ENCODE measurements at places on chromosomes 16 and 17.

- DNase-seq = no peak
Observed at GRCh38 chr17:66949501-66949900, 15.0 kb upstream of the CACNG4 start.

GRCh38 chr17:69609473-69610305, 195.2 kb downstream of the MAP2K6 start:
- DNase-seq = no peak

GRCh38 chr17:15900871-15901270, 44.1 kb upstream of the ADORA2B start:
- DNase-seq = no peak

- no peak for DNase-seq
Observed at GRCh38 chr17:21425736-21426135, 49.6 kb downstream of the KCNJ12 start.

DNA sequence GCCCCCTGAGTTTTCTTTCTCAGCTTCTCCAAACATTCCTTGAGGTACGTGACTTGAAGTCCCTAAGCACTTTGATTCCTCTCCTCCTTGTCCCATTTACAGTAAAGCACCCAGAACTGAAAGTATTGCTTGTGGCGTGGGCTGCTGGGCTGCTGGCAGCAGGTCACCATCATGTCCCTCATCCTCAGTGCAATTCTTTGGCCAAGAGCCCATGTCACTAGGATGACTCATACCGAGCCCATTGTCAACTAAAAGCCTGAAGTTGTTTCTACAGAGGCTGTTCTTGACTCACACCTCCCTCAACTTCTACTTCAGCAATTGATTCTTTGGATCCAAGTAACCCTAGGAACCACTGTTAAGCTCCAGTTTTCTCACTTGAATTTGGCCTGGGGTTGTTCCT, 54.3 kb downstream of the KPNA2 start:
- DNase-seq = no peak

DNA sequence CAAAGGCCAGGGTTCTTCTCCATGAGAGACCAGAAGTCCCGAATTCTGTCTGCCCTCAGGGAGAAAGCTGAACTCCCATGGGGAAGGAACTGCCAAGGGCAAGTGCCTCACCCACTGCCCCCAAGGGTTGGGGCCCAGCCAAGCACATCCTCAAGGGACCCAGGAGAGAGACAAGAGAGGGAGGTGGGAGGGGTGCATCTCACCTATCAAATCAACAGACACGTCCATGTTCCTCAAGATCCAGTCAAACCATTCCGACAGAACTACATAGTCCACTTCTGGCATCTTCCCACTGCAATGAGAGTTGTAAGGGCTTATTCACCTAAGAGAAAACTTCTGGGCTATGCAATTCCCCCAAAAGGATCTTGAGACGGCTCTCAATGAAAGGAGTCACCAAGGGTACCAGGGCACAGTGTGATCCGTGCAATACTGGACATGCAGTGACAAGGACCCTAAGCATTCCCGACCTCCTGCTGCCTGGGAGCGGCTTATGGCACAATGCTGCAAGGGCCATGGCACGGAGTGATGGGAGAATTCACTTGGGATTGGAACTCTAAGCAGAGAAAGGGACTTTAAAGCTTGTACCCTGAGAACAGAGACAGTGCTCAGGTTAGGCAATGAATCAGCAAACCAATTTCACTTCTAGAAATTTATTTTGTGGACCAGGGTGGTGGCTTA, 32.2 kb downstream of the TK2 start:
- no peak for DNase-seq

GRCh38 chr16:29674188-29674587, 4.8 kb upstream of the QPRT start:
- no peak for DNase-seq

- no peak for DNase-seq
Observed at GRCh38 chr17:57512258-57512657, 232.8 kb downstream of the CCDC182 start.

DNA sequence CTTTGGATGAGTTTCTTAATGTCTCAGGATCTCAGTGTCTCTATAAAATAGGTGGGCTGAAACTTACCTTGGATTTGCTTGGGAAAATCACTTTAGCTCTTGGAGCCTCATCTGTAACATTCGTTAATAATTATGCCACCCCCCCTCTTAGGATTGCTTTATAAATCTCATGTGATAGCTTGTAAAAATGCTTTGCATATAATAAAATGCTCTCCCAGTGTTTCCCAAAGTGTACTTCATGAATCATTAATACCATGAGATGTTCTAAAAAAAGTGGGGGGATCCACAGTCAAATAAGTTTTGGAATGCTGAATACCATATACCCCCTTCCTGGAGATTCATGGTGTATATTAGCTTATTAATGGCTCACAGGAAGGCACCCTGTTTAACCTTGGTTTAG, 5.2 kb downstream of the KRT39 start:
- no peak for DNase-seq

DNA sequence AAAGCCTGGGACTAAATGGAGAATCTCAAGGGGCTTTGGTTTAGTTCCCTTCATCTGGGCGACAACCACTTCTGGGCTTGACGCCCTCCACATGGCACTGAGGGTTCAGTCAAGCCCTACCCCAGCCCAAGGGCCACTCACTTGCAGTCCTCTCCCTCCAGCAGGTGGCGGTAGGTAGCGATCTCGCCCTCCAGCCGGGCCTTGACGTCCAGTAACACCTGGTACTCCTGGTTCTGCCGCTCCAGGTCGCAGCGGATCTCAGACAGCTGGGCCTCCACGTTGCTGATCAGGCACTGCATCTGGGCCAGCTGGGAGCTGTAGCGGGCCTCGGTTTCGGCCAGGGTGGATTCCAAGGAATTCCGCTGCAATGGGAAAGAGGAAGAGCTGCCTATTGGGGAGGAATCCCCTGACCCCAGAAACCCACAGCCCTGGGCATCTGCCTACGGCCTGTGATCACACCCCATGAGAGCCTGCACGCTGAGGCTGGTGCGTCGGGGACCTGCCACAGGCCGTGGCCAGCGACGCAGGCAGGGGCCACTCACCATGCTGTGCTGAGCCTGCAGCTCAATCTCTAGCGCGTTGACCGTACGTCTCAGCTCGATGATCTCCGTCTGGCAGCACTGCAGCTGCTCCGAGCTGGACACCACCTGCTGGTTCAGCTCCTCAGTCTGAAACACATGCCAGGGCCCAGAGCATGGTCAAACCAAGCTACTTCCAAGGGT, 2.7 kb downstream of the KRT36 start:
- peak; percentile 25 for DNase-seq

DNA sequence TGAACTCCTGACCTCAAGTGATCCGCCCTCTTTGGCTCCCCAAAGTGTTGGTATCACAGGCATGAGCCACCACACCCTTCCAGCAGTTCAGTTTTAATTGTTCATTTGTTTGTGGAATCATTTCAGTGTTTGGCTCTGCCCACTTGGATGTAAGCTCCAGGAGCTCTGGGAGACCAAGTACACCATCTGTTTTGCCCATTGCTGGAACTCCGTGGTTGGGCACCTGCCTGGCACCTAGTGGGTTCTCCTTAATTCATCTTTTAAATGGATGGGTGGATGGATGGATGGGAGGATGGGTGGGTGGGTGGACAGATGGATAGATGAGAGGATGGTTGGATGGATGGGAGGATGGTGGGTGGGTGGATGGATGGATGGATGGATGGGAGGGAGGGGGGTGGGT, 953 bp upstream of the NECAB2 start:
- no peak for DNase-seq

- peak; percentile 56 for DNase-seq
Observed at GRCh38 chr16:84084570-84085270, 32.0 kb downstream of the MBTPS1 start.

GRCh38 chr17:81553616-81554181, 1.5 kb upstream of the FAAP100 start:
- no peak for DNase-seq

DNA sequence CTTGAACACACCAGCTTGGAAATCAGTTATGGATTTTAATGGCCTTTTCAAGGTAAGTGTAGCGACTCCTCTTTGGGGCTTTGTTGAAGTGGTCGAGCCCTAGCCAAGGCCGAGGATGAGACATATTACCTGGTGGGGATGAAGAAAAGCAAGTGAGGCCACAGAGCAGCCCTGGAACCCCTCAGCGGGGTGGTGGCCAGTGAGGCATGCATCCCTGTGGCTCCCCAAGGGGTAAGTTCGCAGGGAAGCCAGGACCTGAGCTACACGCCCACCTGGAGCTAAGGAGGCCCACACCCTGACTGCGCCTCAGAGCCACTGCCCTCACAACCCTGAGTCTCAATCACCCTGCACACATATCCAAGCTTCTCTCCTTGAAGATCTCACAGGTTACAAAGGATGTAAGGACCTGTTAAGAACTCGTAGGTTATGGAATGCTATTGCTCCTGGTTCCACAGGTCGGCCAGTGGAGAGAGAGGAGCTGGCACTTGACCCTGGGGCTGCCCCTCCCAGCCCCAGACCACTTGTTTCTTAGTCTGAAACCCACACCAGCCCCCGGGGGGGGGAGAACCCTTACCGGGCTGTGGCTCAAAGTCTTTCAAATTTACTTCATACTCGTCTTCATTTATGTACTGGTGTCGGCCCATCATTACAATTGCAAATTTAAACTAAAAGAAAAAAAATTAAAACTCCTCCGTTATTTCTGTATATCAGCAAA, 12.0 kb downstream of the LITAFD start:
- no peak for DNase-seq

- no peak for DNase-seq
Observed at GRCh38 chr17:3565143-3565542, 7.5 kb upstream of the TRPV3 start.

GRCh38 chr17:37762666-37763065, 17.8 kb upstream of the HNF1B start:
- DNase-seq = no peak

- no peak for DNase-seq
Observed at GRCh38 chr16:9012848-9013507, 49.3 kb upstream of the USP7 start.

DNA sequence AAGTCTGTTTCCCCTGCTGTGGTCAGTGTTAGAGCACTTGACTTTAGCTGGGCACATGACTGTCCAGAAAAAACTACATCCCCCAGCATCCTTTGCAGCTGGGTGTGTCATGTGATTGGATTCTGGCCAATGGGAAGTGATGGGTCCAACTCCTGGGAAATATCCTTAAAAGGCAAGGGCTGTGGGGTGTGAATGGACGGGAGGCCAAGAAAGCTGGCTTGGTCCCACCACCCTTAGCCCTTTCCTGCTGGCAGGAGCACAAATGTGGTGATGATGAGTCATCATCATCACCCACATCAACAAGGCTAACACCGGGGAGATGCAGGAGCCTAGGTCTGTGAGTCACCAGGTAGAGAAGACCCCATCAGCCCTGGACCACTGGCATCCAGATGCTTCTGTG, 341.7 kb downstream of the C16orf95 start:
- no peak for DNase-seq

- no peak for DNase-seq
Observed at GRCh38 chr16:22814711-22815105, 746 bp downstream of the HS3ST2 start.

GRCh38 chr16:86569701-86570447, 3.2 kb downstream of the FOXC2 start:
- no peak for DNase-seq

DNA sequence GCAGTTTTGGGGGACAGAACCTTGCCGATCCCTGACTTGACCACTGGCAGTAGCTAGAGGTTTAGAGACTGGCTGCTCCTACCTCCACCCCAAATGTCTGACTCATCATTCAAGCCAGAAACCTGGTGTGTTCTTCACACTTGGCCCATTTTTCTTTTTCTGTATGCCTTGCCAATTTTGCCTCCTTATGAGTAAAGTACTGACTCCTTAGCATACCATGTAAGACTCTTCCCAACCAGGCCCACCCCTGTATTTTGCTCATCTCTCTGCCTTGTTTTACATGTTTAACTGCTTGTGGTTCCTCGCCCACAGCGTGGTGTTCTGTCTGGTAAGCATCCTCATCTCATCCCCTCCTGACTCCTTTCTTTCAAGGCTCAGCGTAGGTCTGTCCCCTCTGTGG, 37.9 kb downstream of the NUP88 start:
- DNase-seq = no peak

DNA sequence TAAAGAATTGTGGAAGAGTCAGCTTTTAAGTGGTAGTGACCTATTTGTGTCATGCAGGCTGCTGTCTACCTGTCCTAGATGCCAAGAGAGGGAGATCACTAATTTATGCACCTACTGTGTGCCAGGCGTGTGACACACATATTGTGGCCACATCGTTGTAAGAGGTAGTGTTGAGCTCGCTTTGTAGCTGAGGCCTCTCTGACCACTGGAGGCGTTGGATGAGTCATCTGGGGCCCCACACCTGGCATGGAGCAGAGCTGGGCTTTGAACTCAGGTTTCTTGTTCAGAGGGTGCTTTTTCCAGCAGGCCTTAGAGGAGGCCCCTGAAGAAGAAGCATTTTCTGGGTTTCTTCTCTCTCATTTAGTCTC, 52.3 kb upstream of the LGALS9 start:
- peak; percentile 25 for DNase-seq

DNA sequence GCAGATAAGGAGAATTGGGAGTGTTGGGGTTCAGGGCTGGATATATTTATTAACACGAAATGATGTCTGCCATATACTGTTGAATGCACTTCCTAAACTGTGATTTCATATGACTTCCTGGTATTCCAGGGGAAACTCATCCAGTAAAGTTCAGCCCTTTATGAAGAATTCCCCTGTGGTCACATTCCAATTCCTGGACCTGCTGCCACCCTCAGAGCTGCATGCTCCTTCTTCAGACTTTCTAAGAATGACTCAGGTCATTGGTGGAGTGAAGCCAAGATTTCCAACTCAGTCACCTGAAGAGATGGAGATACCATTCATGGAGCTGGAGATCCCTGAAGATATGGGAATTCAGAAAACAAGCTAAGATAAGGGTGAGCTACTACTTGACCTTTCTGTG, 114.2 kb upstream of the TMEM97 start:
- DNase-seq = no peak

DNA sequence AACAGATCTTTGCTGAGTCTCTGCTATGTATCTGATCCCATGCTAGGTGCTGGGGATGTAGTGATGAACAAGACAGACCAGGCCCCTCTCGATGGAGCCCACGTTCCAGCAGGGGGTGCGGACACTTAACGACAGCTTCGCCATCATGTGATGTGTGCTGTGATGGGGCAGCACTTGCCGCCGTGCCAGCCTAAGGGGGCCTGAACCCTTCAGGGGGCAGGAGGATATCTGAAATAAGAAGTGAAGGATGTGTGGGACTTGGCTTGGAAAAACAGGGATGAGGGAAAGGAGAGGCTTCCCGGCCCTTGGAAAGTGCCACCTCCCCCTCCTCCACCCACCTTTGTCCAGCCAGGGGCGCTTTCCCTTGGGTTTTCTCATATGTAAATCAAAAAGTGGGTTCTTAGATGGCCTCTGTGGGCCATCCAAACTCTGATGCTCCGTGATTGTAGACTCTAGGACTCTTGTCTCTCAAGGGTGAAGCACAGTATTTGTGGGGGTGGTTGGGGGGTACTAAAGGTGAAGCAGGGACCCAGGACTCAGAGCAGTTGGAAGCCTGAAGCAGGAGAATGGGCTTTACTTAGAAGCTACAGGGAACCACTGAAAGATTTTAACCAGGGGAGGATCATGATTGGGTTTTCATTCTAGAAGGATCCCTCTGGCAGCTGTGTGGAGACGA, 4.0 kb upstream of the DLX3 start:
- no peak for DNase-seq

GRCh38 chr17:7293816-7294613, 424 bp downstream of the YBX2 start:
- DNase-seq = no peak
